ENCODE measurements at places on chromosomes 3 and 15. TPM values are rescaled to one million over a fixed set of nuclear protein-coding genes. Genes with fewer than 3 reads are reported as not detected.

Gene NCKIPSD
- 12.4 TPM for total RNA-seq

Gene GOLGA6L10
- 7.4 TPM for total RNA-seq

Gene GOLGA8B
- 3.4 TPM for total RNA-seq

Gene SERF2
- total RNA-seq, result 733 TPM

Gene FANCD2OS
- not detected for total RNA-seq

Gene MYL3
- 0.38 TPM for total RNA-seq

Gene MESP2
- 0.83 TPM for total RNA-seq

Gene MOBP
- total RNA-seq, result not detected

Gene CLDN16
- total RNA-seq, result not detected

Gene SMCO1
- not detected for total RNA-seq

Gene SPRED1
- total RNA-seq, result 4.3 TPM

Gene ACVR2B
- total RNA-seq, result 1.1 TPM

Gene MUC20
- 23.8 TPM for total RNA-seq

Gene TM4SF4
- not detected for total RNA-seq

Gene PIERCE2
- not detected for total RNA-seq

Gene SMC4
- 90.8 TPM for total RNA-seq

Gene CCR5
- 0.62 TPM for total RNA-seq

Gene FEZF2
- not detected for total RNA-seq

Gene TRIM42
- total RNA-seq, result not detected

Gene PLA1A
- 0.79 TPM for total RNA-seq

Gene MANF
- total RNA-seq, result 35.9 TPM
